Germinal center (tissue), 1 donor: ENCODE measurements at places on chromosomes 4 and X.

DNA sequence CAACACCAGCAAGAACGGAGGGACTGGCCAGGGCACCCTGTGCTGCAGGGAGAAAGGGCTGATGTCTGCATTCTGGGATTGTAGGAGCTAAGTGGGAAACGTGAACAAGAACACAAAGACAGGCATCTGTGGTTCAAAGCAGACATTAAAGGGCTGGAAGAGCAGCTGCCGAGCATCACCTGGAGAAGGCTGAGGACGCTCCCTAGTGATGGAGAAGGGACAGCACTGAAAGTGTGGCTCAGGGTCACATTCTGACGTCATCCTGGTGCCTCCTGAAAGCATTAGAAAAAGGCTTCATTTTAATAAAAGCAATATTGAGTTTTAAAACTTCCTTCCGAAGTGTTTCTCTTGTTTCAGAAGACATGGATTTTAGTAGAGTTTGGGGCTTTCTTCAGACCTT, 62.3 kb downstream of the CLDN22 start:
- DNase-seq, result no peak

GRCh38 chr4:168852387-168852786, 157.7 kb downstream of the CBR4 start:
- DNase-seq, result no peak

DNA sequence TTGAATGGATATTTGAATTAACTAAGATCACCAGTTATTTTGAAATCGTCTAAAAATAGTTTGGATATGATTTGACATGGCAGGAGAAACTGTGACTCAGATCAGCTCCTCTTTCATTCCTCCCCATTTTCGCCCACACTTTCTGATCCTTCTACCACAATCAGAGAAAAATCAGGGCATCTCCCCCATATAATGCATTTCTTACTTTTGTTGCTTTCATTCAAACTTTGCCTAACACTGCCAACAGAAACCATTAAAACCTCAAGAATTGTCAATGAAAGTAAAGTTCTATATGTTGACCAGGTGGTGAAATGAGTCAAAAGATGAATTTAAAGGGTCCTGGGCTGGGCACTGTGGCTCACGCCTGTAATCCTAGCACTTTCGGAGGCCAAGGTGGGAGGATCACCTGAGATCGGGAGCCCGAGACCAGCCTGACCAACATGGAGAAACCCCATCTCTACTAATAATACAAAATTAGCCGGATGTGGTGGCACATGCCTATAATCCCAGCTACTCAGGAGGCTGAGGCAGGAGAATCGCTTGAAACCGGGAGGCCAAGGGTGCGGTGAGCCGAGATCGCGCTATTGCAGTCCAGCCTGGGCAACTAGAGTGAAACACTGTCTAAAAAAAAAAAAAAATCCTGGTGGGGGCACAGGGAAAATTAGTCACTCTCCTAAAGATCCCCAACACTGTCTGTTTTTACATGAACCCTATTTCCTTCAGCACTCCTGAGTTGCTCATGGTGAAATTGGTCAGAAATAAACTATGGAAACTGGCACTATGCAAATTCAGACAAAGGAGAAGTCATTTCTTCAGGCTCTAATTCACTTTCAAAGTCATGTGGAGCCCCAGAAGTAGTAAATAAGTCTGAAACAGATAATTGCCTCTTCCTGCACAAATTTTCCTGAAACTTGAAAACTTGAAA, 122.8 kb upstream of the NOCT start:
- no peak for DNase-seq

GRCh38 chrX:14963447-14964236, 90.4 kb downstream of the MOSPD2 start:
- no peak for DNase-seq

DNA sequence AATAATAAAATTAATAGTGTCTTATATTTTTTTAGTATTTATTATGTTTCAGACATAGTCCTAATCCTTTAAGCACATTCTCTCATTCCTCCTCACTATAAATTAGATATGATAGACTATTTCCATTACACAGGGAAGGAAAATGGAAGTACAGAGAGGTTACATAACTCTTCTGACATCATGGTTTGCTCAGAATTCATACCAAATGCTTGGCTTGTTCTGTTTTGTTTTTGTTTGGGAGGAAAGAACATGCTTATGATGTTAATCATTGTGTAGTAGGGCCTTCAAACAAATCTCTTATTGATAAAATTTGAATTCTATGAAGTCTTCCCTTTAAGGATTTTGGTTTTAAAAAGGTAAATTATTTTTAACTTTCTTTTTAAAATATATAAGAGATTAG, 59.5 kb downstream of the RXFP1 start:
- no peak for DNase-seq

DNA sequence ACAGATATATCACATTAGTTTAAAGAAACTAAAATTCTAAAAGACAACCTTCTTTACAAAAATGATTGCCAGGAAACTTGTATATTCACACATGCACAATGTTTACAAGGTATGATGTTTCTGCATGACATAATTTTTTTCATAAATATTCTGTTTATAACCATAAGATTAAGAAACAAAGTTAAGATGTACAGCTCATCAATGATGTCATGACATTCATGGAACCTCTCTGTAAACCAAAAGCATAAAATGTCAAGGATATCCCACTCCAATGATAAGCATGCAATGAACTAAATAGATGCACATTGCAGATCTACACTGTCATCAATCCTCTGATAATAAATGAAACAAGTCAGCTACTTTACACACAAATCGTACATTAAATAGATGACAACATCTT, 136.0 kb downstream of the MAB21L2 start:
- DNase-seq, result no peak

DNA sequence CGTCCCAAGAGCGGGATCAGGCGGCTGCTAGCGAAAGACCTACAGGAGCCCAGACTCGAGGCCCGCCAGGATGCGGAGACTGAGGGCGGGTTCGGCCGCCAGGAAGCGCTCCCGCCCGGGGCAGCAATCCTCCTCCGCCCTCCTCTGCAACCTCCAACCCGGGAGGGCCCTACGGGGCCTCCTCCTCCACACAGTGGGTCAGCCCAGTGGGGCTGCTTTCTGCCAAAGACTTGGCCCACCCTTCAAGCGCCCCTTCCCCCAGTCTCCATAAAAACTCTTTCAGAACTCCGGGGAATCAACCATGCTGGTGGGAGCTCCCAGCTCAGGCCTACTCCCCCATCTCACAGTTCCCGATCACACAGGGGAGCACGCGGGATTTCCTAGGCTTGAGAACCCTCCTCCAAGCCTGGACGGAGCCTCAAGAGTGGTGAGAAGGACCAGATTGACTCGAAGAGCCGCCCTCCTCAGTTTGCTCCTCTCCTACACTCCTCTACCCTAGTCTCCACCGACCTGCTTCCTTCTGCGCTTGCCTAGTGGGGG, 77.5 kb downstream of the RLIM start:
- no peak for DNase-seq

- DNase-seq, result no peak
Observed at GRCh38 chrX:24619647-24620046, 27.5 kb downstream of the PCYT1B start.

- DNase-seq, result no peak
Observed at GRCh38 chrX:11066812-11067211, 44.3 kb upstream of the HCCS start.

GRCh38 chr4:105909787-105910281, 14.6 kb downstream of the NPNT start:
- DNase-seq, result no peak

GRCh38 chrX:27728291-27728690, 79.5 kb upstream of the MAGEB10 start:
- DNase-seq, result no peak

- DNase-seq, result no peak
Observed at GRCh38 chrX:149510386-149510785, 5.3 kb upstream of the IDS start.

DNA sequence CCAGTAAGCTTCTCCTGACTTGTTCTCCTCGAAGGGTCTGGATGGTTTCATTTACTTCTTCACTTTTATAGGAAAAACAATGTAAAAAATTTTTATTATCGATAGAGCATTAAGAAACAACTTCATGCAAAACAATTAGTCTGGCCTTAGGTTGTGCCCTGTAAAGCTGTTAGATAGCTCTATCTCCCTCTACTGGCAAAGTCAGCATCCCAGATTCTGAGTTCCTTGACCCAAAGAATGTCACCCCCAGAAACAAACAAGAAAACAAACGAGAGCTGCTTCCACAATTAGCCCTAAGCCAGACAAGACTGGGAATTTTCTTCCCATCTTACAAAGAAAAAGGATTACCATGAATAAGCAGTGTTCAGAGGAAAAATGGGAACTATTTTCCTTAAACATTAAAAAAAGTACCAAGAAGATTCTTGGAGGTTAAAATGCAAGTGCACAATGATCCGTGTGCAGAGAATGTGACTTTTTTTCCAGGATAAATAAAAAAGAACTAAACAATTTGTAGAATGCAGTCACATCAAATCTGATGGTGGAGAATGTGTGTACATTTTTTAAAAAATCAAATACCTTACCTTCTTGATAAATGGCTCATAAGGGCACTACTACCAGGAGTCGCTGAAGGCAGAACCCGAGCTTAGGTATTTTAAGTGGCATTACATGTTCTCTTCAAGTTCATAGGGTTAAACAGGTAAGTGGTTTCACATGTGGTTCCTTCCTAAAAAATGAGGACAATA, 293.2 kb downstream of the FBXO8 start:
- DNase-seq, result no peak

DNA sequence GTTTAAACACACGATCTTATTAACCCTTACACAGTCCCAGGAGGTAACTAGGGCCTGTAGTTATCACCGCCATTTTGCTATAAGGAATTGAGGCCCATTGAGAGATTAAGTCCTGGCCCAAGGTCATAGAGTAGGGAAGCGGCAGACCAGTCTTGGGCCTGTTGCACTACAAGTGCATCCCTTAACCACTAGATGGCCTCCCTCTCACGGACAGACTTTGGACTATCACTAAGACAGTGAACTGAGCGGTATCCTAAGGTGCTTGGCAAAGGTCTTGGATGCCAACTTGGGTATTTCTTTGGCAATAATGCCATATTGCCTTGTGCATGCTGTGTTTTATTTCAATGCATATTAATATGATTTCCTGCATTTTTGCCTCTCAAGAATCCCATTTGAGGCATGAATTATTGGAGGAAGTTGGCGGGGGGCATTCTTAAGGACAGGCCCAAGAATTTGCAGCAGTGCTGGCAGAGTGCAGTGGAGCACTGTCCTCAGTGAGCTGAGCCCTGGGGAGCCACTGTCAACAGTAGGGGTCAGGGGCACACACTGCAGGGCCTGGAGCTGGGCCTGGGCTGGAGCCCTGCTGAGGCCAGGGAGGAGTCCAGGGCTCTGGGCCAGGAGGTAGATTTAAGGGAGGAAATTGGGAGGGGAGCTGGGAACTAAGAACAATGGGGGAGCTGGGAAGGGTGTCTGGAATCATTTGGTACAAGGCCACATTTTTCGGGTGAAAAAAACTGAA, 147.4 kb downstream of the SMIM20 start:
- peak; percentile 41 for DNase-seq

DNA sequence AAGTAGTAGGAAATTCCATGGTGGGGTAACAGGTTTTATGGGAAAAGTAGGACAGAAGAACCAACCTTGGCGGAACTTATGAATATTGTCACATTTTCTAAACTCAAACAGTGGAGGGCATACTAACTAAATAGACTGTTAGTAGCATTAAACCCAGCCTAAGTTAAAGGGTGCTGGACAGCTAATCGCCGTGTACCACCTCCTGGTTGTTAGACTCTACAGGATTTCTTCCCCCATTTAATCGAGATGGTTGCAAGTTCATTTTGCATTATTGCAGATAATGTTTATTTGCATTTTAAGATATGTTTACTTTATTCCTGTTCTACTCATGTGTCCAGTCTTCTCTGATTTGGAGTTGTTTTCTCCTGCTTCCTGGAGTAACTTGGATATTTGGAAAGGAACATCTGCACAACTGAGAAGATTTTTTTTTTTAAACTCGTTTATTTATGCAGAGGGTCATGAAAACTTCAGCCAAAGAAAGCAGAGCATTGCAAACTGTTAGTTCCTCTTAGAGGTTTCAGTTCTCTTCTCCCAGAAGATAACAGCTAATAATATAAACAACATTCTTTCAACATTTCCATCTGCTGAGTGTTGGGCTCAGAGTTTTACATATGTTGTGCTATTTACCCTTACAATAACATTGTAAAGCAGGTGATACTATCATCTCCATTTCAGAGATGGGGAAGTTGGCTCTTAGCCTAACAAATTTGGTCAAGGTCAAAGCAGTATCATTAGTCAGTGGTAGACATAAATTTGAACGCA, 51.5 kb upstream of the TBC1D9 start:
- peak; percentile 65 for DNase-seq

- no peak for DNase-seq
Observed at GRCh38 chr4:132646186-132646585, 502.9 kb upstream of the PCDH10 start.

DNA sequence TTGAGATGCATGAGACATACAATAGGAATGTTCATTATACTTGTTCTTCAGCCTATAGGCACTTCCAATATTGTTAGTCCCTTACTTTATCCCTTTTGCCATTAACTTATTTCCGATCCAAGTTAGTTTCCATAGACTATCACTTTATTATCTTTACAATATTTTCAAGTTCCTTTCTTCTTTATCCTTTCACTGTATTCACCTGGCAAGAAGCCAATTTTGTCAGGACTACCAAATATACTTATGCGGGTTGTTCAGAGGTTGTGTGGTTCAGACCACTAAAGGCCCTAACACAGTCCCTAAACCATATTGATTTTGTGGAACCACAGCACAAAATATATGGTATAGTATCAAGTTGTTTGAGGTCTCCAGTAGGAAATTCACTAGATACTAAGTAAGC, 245.0 kb upstream of the HTR2C start:
- DNase-seq, result no peak

GRCh38 chr4:107212565-107212964, 176.5 kb upstream of the DKK2 start:
- DNase-seq, result no peak

DNA sequence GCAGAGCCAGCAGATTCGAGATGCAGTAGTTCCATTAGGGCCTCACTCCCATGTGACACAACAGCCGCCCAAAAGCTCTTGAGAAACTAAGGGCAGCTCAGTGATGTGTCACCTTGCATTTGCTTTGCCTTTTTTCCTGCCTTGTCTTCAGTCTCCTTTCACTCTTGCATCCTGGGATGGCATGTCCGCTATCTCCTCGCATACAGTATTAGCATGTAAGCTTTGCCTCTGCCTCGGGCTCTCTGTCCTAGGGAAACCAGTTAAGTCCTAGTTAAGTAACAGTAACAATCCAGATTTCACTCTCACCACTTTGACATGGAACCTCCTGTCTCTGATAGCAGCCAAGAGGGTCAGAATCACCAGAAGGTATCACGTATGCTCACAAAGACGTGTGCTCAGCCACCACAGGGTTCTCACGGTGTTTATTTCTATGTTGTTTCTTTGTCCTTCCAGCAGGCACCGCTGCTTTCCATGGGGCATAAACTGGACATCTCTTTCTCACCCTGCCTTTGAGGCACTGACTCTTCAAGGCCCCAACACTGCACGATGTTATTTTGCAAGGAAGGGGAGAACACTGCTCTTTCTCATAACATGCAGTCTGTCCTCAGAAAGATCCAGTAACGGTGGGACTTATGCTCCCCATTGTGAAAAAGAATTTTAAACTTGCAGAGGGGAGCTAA, 26.7 kb upstream of the SORBS2 start:
- no peak for DNase-seq
